Esophagus muscularis mucosa (tissue), 4 donors: ENCODE measurements at places on chromosomes 4 and X.

- H3K36me3 ChIP-seq: no peaks in the 10 kb centered on the region
- H3K27ac ChIP-seq: no peak overlapping the region
- H3K4me1 ChIP-seq: no peaks in the 10 kb centered on the region
- DNase-seq: no peak
- H3K27me3 ChIP-seq: no peaks in the 10 kb centered on the region
Measured at GRCh38 chr4:36551697-36552214, 270.3 kb downstream of the DTHD1 start.

- no peaks in the 10 kb centered on the region for H3K27me3 ChIP-seq
- H3K4me3 ChIP-seq: no peak overlapping the region
- no peak overlapping the region for H3K27ac ChIP-seq
Measured at GRCh38 chr4:40530961-40531635, 98.6 kb downstream of the RBM47 start.

DNA sequence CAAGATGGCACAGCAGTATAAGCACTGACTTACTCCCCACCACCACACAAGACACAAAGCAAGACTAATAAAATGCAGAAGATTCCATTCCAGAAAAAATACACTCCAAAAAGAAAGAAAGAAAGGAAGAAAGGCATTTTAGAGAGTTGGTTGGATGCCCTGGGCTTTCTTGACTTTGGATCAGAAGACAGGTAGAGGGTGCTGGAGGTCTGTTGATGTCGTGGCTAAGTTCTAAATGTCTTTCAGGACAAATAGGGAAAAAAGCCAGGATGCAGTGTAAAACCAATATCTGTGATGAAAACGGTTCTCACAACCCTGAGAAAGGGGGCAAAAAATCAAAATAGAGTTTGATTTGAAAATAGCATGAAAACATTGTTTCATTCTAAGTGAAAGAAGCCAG lies 555.2 kb upstream of the PRKX start:
- no peak for DNase-seq
- no peaks in the 10 kb centered on the region for H3K36me3 ChIP-seq
- H3K4me3 ChIP-seq: no peak overlapping the region
- H3K27ac ChIP-seq: no peak overlapping the region

DNA sequence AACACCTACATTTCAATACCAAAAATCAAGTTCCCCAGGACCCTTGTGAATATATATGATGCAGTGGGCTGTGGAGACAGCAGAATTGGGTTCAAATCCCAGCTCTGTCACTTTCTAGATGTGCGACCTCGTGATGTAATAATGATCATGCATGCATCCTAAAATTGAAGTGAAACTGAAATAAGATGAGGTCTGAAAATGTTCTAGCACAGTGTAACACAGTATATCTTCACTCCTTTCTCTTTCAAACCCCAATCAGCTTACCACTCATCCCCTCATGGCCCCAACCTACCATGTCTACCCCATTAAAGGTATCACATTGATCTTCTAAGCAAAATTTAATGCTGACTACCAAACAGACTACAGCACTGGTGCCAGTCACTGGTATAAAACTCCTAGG lies 69.9 kb upstream of the BRS3 start:
- no peaks in the 10 kb centered on the region for H3K27me3 ChIP-seq
- H3K36me3 ChIP-seq: no peaks in the 10 kb centered on the region
- no peak for DNase-seq

DNA sequence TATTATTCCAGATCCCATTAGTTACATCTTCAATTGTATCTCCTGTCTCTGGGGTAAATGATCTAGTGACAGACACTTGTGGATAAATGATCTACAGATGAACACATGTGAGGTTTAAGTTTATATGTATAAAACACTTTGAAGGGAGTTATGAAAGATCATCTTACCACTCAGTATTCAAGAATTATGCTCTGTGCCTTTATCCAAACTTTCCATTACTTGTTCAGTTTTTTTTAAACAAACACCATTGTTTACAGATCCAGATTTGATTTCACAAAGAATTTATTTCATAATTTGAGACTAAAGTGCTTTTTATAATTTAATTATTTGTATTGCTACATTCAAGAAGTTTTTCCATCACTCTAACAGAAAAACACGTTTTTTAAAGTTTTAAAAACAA lies 142.5 kb downstream of the HHIP start:
- no peak for DNase-seq
- H3K27ac ChIP-seq: no peak overlapping the region
- H3K36me3 ChIP-seq: no peaks in the 10 kb centered on the region
- H3K4me3 ChIP-seq: no peak overlapping the region

- H3K4me1 ChIP-seq: no peaks in the 10 kb centered on the region
- H3K27ac ChIP-seq: no peak overlapping the region
- H3K36me3 ChIP-seq: no peaks in the 10 kb centered on the region
- H3K4me3 ChIP-seq: no peak overlapping the region
- no peak for DNase-seq
Measured at GRCh38 chr4:168551945-168552695, 55.3 kb downstream of the PALLD start.

- no peak for DNase-seq
- H3K27ac ChIP-seq: no peak overlapping the region
- no peaks in the 10 kb centered on the region for H3K4me1 ChIP-seq
- H3K27me3 ChIP-seq: no peaks in the 10 kb centered on the region
Measured at GRCh38 chrX:152343306-152343705, 107.8 kb downstream of the GABRA3 start.

- peak overlapping the region; percentile 29 for H3K27ac ChIP-seq
- peaks cover 13% of the 10 kb centered on the region for H3K36me3 ChIP-seq
- H3K27me3 ChIP-seq: no peaks in the 10 kb centered on the region
- H3K4me3 ChIP-seq: no peak overlapping the region
Measured at GRCh38 chr4:6644792-6645530, 4.5 kb downstream of the MRFAP1 start.

DNA sequence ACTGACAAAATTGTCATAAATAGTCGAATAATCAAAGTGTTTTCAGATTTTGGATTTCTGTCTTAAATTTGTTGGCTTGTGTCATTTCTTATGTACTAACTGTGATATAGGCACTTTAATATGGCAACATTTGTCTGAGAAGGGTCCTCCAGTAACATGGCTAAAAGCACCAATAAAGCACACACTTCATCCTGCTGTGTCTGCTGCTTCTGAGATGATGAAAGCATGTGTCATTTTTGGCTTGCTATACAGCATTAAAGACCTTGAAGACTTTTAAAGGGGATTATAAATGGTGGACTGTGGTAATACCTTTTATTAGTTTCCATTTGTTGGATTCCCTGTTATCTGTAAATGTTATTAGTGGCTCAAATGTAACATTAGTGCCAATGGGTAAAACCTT lies 551.8 kb upstream of the GRID2 start:
- H3K27ac ChIP-seq: no peak overlapping the region
- H3K36me3 ChIP-seq: no peaks in the 10 kb centered on the region
- no peaks in the 10 kb centered on the region for H3K4me1 ChIP-seq
- H3K27me3 ChIP-seq: no peaks in the 10 kb centered on the region

DNA sequence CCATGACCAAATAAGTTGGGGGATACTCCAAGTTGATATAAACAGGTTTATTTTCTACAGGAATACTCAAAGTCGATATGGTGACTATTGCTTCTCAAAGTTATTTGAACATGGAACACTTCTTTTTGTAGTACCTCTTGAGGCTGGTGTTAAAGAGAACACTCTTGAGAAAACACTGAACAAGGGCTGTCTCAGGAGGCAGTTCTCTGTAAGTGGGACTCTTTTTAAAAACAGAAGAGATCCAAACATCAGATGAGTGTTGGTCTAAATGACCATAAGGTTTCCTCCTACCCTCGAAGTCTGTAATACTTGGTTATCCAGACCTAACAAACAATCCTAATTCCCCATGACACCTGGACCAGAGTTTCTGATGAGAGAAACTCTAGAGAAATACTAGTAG lies 223.2 kb upstream of the TEX13C start:
- no peak overlapping the region for H3K4me3 ChIP-seq
- no peak overlapping the region for H3K27ac ChIP-seq
- no peak for DNase-seq
- no peaks in the 10 kb centered on the region for H3K36me3 ChIP-seq
- no peaks in the 10 kb centered on the region for H3K4me1 ChIP-seq
- H3K27me3 ChIP-seq: no peaks in the 10 kb centered on the region

- H3K27me3 ChIP-seq: no peaks in the 10 kb centered on the region
- no peaks in the 10 kb centered on the region for H3K36me3 ChIP-seq
- H3K27ac ChIP-seq: no peak overlapping the region
- no peak overlapping the region for H3K4me3 ChIP-seq
- DNase-seq: no peak
Measured at GRCh38 chr4:88533937-88534750, 10.6 kb upstream of the PYURF start.

DNA sequence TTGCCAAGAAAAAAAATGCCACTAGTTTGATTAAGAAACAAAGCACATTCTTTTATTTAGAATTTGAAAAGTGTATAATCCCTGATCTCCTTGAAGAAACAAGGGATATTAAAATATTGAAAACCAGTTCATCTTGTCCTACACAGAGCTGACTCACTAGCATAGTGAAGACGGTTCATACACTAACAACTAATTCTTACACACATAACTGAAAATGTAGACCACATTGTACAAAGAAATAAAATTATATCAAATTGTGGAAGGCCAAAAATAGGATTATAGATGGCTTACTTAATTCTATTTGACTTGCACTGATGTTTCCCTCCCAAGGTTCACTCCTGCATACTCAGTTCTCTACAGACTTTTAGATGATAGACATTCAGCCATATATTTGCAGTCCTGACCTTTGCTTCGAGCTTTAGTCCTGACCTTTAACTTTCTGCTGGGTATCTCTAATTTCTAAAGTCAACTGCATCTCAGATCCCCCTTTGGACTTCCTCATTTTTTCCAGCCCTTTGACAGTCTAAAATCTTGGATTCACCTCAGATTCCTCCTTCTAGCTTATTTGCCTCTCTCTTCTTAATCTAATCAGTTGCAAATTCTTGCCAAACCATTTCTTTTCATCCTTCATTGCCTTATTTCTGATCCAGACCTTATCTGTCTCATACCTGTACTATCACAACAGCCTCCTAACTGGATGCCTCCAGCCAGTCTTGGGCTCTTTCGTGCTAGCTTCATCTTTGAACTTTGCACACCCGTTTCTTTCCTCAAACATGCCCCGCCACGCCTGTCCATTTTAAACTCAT lies 4.5 kb upstream of the WWC2 start:
- H3K4me3 ChIP-seq: no peak overlapping the region
- H3K4me1 ChIP-seq: peaks cover 9% of the 10 kb centered on the region
- DNase-seq: no peak
- H3K27me3 ChIP-seq: no peaks in the 10 kb centered on the region
- no peaks in the 10 kb centered on the region for H3K36me3 ChIP-seq
- H3K27ac ChIP-seq: no peak overlapping the region

GRCh38 chr4:25420931-25421330 lies 43.9 kb downstream of the ANAPC4 start:
- H3K4me1 ChIP-seq: peaks cover 13% of the 10 kb centered on the region
- no peak overlapping the region for H3K27ac ChIP-seq
- peaks cover 14% of the 10 kb centered on the region for H3K36me3 ChIP-seq
- DNase-seq: no peak
- no peaks in the 10 kb centered on the region for H3K27me3 ChIP-seq

- no peak overlapping the region for H3K4me3 ChIP-seq
- no peaks in the 10 kb centered on the region for H3K27me3 ChIP-seq
- H3K36me3 ChIP-seq: no peaks in the 10 kb centered on the region
Measured at GRCh38 chrX:8364369-8365141, 100.1 kb upstream of the VCX3B start.

GRCh38 chrX:98795636-98796035 lies 1614.4 kb downstream of the PCDH19 start:
- H3K27me3 ChIP-seq: no peaks in the 10 kb centered on the region
- H3K27ac ChIP-seq: no peak overlapping the region
- H3K4me1 ChIP-seq: no peaks in the 10 kb centered on the region
- no peaks in the 10 kb centered on the region for H3K36me3 ChIP-seq
- no peak for DNase-seq
- no peak overlapping the region for H3K4me3 ChIP-seq

DNA sequence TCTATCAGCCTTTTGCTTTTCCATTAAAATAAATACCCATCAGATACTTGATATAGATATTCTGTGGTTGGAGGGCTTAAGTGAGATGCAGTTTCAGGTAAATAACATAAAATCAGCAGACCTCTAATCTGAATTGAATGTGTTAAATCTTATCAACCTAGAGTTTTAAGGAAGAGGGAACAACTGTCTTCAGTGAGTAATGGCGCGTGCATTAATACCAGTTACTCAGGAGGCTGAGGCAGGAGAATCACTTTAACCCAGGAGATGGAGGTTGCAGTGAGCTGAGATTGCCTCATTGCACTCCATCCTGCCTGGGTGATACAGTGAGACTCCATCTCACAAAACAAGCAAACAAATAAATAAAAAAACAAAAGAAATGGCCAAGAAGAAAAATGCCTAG lies 54.3 kb downstream of the FAT4 start:
- no peaks in the 10 kb centered on the region for H3K36me3 ChIP-seq
- H3K27me3 ChIP-seq: no peaks in the 10 kb centered on the region
- no peak for DNase-seq
- H3K4me1 ChIP-seq: peaks cover 30% of the 10 kb centered on the region
- H3K4me3 ChIP-seq: peak overlapping the region; percentile 48
